ENCODE measurements at places on chromosomes 7 and 10.

DNA sequence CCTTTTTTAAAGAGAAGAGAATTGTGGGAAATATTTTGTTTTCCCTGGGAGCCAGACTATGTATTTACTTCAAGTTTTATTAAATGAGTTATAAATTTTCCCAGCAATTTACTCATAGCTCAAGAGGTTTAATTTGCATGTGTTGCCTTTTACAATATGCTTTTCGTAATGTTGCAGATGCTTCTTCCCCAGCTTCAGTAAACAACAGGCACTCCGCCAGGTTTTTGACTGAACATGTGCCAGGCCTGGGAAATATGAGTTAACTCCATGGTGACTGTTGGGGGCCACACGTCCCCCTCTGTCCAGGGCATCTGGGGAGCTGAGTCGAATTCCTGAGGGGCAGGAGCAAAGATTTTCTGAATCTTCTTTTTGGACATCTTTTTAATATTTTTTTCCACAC is 545.7 kb downstream of the LRMDA start:
- DNase-seq = no peak

DNA sequence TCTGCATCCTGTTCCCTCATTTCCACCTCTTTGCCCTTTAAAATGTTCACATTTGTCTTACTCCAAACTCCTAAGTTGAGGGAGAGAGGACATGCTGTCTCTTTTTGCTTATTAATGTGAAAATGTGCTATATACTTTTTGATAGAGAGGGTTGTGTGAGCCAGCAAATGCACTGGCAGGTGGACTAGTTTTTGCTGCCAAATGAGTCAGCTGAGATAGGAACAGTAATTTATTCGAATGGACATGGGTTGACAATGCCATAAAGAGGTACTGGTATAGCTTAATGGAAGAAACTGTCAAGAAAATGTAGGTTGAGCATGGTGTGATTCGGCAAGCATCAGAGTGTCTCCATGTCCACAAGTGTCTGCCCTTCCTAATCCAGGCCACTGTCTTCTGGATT is 9.2 kb upstream of the TRUB1 start:
- no peak for DNase-seq

DNA sequence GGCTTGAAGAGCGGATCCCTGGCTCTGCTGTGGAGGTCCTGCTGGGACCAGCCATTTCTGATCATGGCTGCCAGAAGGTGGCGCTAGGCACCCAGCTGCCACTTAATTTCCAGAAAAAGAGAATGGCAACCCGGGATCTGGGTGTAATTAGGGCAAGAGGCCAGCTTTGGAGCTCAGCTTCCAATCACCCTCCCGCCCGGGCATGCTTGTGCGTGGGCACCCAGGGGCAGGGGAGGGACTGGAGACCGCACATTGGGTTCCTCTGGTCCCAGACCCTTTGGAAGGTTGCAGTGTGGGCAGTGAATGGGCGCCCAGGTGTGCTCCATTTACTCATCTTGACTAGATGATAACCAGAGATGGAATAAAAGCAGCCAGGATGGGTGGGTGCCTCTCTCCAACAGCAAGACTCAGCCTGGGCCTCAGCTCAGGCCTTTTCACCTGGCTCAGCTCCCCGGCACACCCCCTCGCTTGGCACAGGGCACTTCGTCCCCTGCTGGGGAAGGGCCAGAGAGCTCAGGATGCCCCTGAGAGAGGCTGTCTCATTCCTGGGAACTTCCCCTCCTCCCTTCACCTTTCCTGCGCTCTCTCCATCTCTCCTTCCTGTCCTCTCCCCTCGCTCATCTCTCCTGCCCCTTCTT is 14.7 kb downstream of the FAM241B start:
- peak; percentile 40 for DNase-seq

- DNase-seq = no peak
Observed at GRCh38 chr10:92411406-92411805, 120.4 kb downstream of the MARCHF5 start.

- no peak for DNase-seq
Observed at GRCh38 chr10:10870523-10871241, 147.0 kb upstream of the CELF2 start.

DNA sequence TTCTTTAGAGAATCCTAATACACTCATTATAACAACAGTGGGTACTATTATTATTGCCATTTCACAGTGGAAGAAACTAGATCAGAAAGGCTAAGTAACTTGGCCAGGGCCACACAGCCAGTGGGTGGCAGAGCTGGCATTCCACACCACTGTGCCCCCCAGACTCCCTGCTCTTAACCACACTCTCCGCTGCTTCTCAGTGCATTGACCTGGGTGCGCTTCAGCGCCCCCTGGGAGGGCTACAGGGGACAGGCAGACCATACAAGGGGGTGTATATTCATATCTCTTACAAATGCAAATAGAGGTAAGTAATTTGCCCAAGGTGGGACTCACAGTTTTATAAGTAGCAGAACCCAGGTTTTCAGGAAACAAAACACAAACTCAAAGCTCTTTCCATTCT is 77.0 kb upstream of the NMT2 start:
- no peak for DNase-seq

DNA sequence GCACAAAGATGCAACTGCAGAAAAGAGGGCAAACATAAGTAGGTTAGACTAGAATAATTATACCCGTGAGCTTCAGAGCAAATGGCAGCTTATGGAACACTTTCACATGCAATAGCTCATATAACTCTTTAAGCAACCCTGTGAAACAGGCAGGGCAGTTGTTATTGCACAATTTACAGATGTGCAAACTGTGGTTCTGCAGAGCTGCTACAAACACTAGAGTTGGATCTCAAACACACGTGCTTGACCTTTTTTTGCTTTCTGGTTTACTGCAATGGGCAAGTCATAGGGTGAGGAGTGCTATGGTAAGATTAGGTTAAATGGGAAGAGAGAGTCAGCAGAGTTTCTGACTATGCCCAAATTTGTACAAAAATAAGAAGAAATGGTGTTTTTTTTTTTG is 610.8 kb downstream of the GATA3 start:
- DNase-seq = no peak

DNA sequence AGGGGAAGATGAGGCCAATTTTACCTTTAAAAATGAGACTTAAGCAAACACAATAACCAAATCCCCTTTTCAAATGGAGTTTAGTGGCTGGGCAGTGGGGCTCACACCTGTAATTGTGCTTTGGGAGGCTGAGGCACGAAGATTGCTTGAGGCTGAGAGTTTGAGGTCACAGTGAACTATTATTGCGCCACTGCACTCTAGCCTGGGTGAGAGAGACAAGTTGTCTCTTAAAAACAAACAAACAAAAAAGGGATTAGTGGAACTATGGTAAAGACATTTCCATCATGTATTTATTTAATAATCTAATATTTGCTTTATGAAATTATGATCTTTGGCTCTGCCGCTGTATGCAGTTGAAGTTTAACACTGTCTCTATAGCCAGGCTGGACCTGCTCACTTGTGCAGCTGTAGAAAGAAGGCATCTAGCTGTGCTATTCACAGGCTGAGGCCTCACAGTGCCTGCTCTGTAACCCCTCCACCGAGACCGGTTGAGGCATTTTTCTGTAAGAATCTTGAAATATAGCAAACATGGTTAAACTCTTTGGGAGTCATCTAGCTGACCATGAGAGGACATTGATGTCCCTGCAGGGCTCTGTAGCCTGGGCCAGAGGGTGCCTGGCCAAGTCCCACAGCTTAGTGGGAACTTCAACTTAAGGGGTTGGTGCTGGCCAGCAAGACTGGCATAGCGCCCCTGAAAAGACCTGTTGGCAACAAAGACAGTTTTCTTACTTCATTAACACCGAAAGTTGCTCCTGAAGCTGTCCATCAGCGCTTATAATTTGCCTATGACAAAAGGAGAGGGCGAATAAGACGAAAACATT is 131.8 kb downstream of the BMPER start:
- DNase-seq = no peak

DNA sequence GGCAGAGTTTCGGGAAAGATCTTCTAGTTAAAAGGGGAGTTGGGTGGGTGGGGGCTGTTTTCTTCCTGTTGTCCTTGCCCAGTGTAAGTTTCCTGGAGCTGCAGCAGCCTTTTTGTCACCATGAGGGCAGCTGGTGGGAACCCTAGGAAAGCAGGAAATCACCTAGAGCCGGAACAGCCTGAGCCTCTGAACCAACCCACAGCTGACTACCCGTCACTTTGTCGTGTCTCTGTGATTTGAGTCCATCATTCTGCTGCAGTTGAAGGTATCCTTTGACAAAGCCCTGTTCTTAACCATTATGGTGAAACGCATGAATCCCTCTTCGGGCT is 1.2 kb upstream of the C10orf143 start:
- DNase-seq = no peak

GRCh38 chr10:101839416-101840063 is 4.1 kb downstream of the KCNIP2 start:
- DNase-seq = peak; percentile 48

- no peak for DNase-seq
Observed at GRCh38 chr7:18558503-18558902, 63.0 kb downstream of the HDAC9 start.

DNA sequence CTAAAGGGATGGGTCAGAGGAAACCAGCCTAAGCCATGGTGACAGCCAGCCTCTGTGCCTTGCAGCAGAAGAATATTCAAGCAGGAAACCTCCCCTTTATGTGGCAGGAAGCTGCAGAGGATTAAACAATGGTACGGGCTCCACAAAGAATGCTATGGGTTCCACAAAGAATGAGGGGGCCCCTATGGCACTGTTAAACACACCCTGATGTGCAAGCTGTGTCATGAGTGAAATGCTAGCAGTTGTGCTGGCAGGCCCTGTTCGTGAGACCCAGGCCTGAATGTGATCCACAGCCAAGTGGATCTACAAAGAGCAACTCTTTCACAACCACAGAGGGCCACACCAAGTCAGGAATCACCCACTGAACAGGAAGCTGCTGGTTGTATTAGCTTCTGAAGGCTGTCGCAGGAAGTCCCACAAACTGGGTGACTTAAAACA is 68.9 kb downstream of the MYOF start:
- no peak for DNase-seq

DNA sequence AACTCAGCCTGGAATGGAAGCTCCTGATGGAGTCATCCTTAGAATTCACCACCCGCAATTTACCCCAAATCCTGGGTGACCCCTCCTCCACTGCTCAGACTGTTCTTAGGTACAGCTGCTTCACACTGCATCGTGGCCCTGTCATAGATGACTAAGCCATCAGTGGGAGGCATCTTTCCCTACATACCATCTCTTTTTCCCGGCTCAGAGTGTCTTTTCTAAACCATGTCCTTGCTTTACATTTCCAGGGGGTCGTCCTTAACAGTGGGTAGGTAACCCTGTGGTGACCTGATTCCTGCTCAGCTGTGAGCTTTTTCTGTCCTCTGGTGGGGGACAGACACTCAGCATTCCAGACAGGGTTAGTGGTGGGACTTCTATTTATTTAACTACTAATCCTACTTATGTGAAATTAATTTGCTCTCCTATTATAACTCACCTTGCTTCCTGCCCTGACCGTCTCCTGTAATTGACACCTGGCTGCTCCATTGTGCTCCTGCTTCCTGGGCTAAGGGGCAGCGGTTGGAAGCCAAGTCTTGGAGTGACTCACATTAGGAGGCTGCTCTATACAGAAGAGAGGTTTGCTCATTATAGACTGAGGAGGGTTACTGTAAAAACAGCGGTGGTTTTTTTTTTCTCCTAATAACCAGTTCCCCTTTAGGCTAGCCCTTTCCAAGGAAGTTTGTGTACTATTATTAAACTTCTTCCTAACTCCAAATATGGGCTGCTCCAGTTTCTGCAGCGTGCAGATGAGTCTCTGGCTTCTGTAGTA is 40.6 kb downstream of the PYROXD2 start:
- no peak for DNase-seq

GRCh38 chr7:130489140-130489983 is 2.5 kb upstream of the MEST start:
- DNase-seq = no peak

- no peak for DNase-seq
Observed at GRCh38 chr10:62462461-62462860, 88.3 kb downstream of the ZNF365 start.

DNA sequence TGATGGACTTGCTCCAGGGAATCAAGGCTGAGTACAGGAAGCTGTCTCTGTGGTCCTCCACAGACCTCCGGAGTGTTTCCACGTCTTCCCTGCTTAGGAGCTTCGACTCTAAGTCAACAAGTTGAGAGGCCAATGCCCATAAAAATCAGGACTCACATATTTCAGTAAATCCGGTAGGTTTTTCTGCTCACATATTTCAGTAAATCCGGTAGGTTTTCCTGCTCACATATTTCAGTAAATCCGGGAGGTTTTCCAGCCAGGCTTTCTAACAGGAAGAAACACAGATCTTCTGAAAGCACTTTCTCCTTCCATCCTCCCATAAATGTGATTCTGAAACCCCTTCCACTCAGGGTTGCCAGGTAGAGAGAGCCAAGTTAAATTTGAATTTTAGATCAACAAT is 340.1 kb upstream of the SHH start:
- no peak for DNase-seq

- DNase-seq = no peak
Observed at GRCh38 chr7:16084875-16085274, 336.5 kb downstream of the CRPPA start.

GRCh38 chr10:91219371-91220193 is 881 bp upstream of the PCGF5 start:
- no peak for DNase-seq

DNA sequence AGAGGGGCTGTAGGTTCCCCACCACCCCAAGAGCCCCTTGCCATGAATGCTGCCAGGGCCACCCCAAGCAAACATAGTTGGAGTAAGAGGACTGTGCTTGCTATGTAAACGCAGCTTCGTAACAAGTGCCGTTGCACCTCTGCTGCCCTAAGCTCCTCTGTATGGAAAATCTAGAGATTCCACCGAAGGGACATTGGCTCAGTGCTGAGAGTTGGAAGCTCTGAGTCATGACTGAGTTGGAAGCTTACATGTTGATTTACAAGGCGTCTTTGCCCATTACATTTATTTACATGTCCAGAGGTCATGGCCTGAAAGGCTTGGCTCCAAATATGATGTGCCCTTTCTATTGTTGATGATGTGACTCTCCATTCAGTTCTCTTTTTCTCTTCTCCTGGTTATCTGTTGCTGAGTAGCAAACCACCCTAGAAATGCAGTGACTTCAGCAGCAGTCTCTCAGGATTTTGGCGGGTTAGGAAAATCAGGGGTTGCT is 233.1 kb upstream of the TCF7L2 start:
- DNase-seq = no peak

GRCh38 chr7:107090457-107090856 is 46.0 kb downstream of the PRKAR2B start:
- DNase-seq = no peak

- no peak for DNase-seq
Observed at GRCh38 chr10:14664345-14664744, 110.4 kb downstream of the FAM107B start.

GRCh38 chr7:99733448-99733847 is 1.5 kb downstream of the CYP3A7 start:
- DNase-seq = no peak

- DNase-seq = no peak
Observed at GRCh38 chr10:72783410-72783833, 91.5 kb downstream of the MCU start.

GRCh38 chr7:112015146-112015545 is 191.1 kb downstream of the DOCK4 start:
- DNase-seq = no peak

- no peak for DNase-seq
Observed at GRCh38 chr10:124083740-124084397, 9.5 kb downstream of the CHST15 start.

- DNase-seq = no peak
Observed at GRCh38 chr10:92327445-92328433, 36.8 kb downstream of the MARCHF5 start.

Data from left ventricle myocardium inferior (tissue), 1 donor.